Suppressor macrophage treated with lipopolysaccharide for 4 hours (primary cell): ENCODE measurements at places on chromosomes 3 and 15.

DNA sequence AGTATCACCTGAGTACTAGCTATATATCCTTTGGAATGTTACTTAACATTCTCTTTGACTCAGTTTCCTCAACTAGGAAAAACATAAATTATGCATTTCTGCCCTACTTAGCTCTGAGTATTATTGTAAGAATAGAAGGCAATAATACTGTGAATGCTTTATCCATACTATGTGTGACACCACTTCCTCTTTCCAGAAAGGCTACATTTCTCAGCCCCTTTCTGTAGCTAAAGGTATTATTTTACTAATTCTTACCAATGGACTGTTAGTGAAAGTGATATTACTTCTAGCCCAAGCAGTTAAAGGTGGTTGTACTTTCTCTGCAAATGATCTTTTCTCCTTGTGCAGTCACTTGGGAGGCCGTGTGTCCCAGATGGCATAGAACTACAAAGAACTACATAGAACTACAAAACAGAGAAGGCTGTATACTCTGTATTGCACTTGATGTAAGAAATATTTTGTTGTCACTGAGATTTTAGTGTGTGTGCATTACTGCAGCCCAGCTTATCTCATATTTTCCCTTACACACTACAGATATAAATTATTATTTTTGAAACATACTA, 35.1 kb downstream of the MYH15 start:
- no peak for DNase-seq

DNA sequence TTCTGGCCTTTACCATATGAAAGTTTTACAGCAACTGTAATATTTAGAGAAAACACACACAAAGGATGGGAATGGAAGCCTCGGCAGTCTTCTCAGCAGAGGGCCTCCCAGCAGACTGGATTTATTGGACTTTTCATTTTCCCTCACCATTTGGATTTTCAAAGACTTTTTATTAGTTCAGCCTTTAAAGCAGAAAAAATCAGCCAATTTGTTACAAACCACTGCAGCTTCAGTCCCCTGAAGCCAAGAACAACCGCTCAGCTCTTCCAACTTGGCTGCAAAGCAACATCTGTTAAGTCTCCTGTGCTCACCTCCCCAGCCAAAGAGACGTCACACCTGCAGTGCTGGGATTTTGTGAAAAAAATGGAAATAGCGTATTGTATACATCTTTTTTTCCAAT, 120.8 kb downstream of the GMPS start:
- no peak for DNase-seq

DNA sequence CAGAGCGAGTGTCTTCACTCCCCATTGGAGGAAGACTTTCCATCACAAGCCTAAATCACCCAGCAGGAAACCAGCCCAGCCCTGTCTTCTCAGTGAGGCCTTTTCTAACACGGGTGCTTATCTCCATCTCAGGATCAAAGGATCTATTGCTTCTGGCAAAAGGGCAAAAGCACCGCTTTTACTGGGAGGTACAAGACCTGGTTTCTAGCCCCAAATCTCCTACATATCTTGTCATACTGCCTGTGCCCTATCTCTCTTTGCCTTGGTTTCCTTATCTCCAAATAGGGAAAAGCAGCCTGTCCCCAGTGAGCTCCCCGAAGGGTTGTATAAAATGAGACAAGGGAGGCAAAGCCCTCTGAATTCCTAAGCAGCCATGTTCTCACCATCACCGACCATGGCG, 5.2 kb downstream of the GLB1 start:
- DNase-seq, result no peak

GRCh38 chr3:23256741-23257435, 53.8 kb downstream of the UBE2E2 start:
- no peak for DNase-seq

- DNase-seq, result peak; percentile 50
These were observed 142.6 kb upstream of the THBS1 start for GRCh38 chr15:39438260-39438659.

GRCh38 chr3:122572940-122573412, 4.5 kb upstream of the PARP15 start:
- DNase-seq, result peak; percentile 70

GRCh38 chr3:113277414-113277813, 66.1 kb downstream of the BOC start:
- DNase-seq, result no peak

GRCh38 chr3:58630710-58631092, 35.9 kb downstream of the FAM3D start:
- no peak for DNase-seq

GRCh38 chr3:149512073-149512782, 37.7 kb downstream of the TM4SF4 start:
- DNase-seq, result peak; percentile 72

DNA sequence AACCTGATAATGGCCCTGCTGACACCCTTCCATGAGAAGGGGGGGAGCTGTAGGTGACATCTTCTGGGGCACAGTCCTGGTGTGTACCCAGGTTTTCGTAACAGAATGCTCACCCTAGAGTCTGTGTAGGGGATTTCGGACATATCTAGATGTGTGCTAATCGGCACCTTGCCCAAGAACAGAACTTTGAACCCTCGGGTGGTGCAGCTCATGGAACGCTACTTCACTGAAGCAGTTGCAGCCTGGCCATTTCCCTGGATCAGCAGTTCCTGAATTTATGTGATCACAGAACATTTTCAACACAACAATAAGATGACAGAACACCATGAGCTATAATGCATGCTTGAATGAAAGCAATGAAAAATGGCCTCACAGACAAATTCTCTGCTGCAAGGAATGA, 57.5 kb upstream of the MUC13 start:
- DNase-seq, result no peak

DNA sequence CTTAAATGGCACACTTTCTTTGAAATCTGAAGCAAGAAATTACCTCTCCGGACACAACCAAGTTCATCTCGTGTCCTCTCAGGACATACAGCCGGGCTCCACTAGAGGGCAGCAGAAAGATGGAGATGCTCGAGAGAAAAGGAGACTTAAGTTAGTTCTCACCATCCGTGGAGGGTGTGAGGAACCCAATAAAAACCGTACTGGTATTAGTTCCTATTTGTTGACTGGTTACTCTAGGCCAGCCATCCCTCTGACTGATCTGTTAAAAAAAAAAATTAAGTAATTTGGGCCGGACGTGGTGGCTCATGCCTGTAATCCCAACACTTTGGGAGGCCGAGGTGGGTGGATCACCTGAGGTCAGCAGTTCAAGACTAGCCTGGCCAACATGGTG, 7.9 kb upstream of the CYP11A1 start:
- peak; percentile 90 for DNase-seq

DNA sequence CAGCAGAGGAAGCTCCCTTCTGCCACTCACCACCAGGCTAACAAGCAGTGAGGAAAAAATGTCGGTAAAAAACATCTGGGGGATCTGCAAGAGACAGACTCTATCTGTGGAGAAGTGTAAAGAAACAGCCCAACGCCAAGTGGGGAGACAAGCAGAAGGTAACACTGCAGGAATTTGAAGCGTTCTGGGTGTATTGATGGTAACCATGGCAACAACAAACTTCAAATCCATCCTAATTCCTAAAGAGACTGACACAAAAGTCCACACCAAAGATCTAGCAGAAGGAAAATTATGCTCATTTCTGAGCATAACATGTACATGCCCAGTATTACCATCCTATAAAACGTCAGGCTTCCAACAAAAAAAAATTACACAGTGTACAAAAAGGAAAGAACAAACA, 449.3 kb downstream of the GABRB3 start:
- DNase-seq, result no peak

- no peak for DNase-seq
These were observed 48.7 kb upstream of the SKOR1 start for GRCh38 chr15:67776600-67776999.

GRCh38 chr15:73341886-73342600, 26.7 kb downstream of the HCN4 start:
- no peak for DNase-seq

DNA sequence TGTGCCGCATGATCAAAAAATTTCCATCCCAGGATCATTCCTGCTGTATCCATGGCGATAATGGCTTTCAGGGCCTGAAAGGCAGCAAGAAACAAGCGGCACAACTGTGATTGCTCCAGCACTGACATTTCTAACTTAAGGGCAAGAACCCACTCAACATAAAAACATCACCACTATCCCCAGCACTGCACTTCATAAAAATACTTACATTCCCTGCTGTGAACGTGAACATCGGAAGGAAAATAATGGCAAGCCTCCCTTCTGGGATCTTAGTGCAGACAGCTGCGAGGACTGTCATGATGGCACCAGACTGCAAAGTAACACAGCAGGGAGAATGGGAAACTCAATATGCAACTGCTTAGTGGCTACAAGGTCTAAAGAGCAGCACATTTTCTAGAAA, 8.1 kb upstream of the MAP6D1 start:
- no peak for DNase-seq

- no peak for DNase-seq
These were observed 63.9 kb downstream of the MEX3B start for GRCh38 chr15:81981908-81982307.

- no peak for DNase-seq
These were observed 2.9 kb downstream of the SH3GL3 start for GRCh38 chr15:83449937-83450506.

DNA sequence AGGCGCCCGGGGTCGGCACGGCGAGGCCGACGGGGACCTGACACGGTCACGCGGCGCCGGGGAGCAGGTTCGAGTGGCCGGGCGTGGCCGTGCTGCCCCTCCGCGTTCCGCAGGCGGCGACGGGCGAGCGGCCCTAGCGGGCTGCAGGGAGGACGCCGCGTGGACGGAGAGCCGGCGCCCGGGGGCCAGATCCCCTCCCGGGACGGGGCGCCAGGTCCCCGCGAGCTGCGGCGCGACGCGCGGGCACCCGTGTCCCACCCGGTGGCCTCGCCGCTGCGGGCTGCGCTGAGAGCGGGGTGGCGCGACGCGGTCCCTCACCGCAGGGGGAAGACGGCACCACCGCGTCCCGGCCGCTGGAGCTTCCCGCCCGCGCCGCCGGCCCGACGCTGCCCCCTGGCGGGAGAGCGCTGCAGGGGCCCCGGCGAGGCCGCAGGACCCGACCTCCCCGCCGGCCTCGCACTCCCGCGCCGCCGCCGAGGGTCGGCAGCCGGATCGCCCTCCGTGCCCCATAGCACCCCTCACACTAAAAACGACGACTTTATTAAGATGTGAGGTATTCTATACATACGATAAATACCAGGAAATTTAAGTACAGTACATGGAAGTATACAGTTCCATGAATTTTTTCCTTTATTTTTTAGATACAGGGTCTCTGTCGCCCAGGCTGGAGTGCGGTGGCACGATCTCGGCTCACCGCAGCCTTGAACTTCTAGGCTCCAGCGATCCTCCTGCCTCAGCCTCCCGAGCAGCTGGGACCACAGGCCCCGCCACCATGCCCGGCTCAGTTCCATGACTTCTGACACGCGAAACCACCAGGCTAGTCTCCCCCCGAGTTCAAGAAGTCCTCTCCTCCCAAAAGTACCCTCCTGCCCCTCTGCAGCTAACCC, 1.3 kb upstream of the PIGZ start:
- peak; percentile 85 for DNase-seq

- no peak for DNase-seq
These were observed 60.9 kb downstream of the IL12A start for GRCh38 chr3:160049565-160049964.

DNA sequence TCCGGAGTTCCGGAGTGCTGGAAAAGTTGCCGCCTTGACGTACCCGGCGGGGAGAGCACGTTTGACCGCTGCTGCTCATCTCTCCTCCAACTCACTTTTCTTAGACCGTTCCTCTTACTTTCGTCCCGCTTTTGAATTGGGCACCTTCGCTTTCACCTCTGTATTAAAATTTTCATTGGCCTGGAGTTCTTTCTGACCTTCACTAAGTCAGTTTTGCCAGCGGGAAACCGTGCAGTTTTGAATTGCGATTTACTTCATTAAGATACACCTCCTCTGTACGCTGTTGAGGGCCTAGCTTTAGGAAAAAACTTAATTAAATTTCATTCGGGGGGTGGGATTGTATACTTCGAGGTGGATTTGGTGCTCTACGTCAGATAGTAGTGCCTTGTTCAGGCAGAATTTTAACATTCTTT, 1.3 kb downstream of the GMPS start:
- no peak for DNase-seq

- no peak for DNase-seq
These were observed 62.0 kb downstream of the P3H2 start for GRCh38 chr3:190058521-190059241.

GRCh38 chr3:173957646-173958045, 560.1 kb downstream of the NLGN1 start:
- DNase-seq, result no peak

- DNase-seq, result no peak
These were observed 824.6 kb upstream of the SEMA6D start for GRCh38 chr15:46892621-46893160.

DNA sequence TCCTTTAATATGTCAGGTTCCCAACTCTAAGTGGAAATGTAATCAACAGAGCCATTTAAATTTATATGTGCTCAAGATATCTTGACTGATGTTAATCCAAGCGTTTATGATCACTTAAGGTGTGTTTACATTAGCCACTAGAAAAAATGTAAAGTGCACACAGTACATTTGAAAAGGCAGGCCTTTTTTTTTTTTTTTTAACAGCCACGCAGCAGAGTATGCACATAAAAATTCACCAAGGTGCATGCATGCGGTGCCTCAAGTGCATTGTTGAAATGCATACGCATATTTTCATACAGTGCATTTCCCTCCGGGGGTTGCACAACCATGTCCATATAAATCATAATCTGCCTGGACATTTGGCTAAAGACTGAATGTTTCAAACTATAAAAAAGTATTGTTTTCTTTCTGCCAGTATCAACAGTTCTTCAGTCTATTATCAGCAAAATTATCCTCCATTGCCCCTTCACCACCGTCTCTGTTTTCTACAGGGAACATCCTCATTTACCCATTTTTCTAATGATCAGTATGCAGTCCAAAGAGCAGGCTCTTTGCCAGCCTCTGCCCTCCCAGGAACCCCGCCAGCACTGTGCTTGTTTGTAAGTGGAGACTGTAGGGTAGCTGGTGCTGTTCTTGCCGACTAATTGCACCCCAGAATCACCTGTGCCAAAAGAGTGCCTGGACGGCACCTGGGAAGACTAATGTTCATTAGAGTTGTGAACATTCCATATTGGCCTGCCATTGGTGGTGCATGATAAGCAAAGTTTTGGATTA, 611.2 kb upstream of the CFAP20DC start:
- no peak for DNase-seq

- DNase-seq, result peak; percentile 47
These were observed 849 bp upstream of the HDAC11 start for GRCh38 chr3:13479332-13479581.
